ENCODE measurements at places on chromosomes 2 and 18.
A peak's percentile ranks its signal among the peaks of the same experiment; 100 is the strongest.

- no peak for DNase-seq
Observed at GRCh38 chr18:22470248-22471235, 52.8 kb upstream of the CTAGE1 start.

GRCh38 chr2:44351676-44352075 is 9.6 kb downstream of the PREPL start:
- no peak for DNase-seq

DNA sequence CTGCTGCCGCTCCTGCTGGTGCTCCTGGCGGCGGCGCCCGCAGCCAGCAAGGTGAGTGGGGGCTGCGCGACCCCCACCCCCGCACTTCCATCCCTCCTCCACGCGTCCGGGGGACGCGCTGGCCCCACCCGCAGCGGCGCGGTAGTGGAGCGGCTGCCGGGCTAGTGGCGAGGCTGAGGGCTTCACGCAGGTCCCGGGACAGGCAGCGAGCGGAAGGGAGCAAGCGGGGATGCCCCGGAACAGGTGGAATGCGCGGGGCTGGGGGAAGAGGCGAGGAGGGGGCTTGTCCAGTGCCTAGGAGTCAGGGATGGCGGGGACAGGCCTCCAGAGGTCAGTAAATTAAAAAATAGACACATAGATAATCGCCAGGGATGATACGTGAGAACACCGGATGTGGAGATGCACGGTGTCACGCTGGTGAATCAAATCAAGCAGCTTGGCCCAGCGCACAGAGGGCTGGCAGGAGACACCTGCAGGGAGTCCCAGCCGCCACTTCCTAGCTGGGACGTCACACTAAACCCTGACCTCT is 403 bp downstream of the COL4A3 start:
- no peak for DNase-seq

DNA sequence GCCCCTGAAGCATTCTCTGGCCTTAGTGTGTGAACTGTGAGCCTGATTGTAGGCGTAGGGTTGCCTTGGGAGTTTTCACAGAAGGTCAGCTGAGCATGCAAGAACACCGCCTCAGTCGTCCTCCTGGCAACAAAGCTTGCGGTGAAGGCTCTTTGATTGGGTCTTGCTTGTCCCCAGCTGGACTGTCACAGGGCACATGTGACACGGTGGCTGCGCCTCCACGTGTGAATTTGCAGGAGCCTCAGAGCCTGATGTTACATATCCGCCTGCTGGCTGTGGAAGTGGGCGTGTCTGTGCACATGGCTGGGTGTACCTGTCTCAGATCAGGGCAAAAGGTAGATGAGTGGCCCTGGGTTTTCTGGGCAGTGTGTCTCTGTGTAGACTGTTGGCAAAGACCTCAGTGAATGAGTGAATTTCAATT is 228.7 kb downstream of the HAUS1 start:
- DNase-seq: no peak

GRCh38 chr2:207746131-207746530 is 23.6 kb downstream of the FZD5 start:
- DNase-seq: no peak

DNA sequence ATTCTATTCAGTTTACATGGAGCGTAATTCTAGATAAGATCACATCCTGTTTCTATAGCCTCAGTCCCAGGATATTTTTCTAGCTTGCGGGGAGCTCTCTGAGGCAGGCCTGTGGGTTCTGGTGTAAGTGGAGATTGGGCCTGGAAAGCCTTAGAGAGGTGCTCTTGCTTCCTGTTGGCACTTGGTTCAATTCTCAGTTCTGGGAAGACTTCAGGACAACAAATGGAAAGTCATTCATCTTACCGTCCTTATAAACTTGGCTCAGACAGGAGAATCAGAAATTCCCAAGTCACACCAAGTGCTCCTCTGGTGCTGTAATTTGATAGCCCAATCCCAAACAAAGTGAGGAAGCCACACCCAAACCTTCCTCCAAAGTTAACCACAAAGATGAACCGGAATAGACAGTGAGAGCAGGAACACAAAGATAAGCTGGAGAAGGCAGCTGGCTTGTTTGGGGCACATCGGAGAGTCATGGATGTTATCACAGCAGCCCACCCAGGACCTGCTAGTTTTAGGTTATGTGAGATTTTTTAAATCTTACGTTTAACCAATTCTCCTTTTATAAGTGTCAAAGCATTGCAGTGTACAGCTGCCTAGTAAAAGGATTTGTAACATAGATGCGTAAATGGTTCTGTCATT is 144.3 kb upstream of the MAP3K20 start:
- no peak for DNase-seq

- DNase-seq: no peak
Observed at GRCh38 chr2:43034242-43034619, 192.2 kb downstream of the ZFP36L2 start.

- no peak for DNase-seq
Observed at GRCh38 chr2:88933980-88934379, 242.5 kb downstream of the RPIA start.

GRCh38 chr2:70514612-70515055 is 39.0 kb downstream of the TGFA start:
- DNase-seq: no peak

DNA sequence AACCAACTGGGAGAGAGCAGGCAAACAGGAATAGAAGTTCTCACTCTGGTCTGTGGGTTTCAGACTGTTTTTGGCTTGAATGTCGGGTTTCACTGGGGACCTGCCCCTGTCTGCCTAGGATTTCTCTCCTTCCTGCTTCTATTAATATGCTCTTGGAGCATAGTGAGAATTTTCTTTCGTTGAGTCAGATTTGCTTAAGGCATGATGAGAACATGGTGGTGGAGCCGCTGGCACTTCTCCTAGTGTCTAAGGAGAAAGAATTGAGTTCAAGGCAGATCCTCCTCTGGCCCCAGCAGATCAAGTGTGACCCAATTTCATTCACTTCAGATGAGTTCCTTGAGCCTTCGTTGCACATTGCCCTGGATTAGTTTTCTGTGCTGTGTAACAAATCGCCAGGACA is 103.9 kb upstream of the HS6ST1 start:
- no peak for DNase-seq

DNA sequence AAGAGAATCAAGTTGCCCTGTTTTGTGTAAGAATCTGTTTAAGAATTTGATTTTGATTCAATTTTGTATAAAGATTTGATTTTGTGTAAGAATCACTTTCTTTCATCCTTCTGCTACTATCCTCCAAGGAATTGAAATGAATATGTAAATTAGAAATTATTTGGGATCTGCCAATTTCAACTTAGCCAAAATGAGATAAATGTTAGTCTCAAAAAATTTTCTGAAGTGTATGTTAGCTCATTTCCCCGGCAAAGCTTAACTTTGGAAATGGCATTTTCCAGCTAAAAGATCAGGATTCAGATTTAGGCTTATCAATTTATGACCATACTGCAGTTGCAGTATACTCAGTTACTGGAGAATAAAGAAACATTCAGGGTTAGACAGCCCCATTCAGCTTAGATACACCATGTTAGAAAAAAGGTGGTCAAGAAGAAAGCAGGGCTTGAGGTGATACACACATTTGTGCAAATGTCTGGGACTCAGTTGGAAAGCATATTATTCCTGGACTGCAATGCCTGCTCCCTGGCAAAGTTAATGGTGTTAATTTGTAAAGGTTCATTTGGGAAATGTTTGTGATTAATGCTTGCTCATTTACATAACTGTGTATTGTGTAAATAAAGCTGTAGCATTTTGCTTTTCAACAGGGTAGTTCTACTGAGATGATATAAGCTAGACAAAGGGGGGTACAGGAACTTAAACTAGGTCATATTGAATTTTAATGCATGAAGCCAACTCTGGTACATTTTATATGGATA is 247.8 kb upstream of the SESTD1 start:
- no peak for DNase-seq

- DNase-seq: no peak
Observed at GRCh38 chr2:107589079-107589491, 237.6 kb upstream of the RGPD4 start.

DNA sequence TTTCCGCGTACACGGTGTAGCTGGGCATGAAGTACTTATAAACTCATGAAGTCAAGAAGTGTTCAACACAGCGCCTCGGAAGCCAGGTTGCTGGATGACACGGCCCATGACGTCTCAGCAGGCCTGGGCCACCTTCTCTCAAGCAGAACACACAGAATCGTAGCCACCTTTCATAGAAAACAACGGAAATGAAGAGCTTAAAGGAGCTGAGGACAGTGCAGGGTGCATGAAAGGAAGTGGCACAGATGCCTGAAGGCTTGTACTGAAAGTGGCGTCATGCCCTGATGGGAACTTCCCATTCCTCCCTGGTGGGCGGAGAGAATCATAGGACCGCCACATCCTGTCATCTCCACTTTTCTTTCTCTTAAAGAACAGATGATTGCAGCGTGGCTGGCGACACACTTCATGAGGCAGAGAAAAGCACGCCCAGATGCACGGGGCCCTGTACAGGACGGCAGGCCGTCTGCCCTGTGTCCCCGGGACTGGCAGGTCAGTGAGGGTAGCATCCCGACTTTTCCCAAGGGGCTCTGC is 31.1 kb downstream of the HDAC4 start:
- no peak for DNase-seq

GRCh38 chr2:134668821-134669220 is 50.0 kb downstream of the TMEM163 start:
- DNase-seq: no peak

GRCh38 chr2:239344857-239345216 is 56.0 kb downstream of the HDAC4 start:
- no peak for DNase-seq

GRCh38 chr2:25338401-25338800 is 3.3 kb downstream of the DNMT3A start:
- DNase-seq: no peak

GRCh38 chr2:158024288-158024898 is 77.3 kb upstream of the UPP2 start:
- peak; percentile 21 for DNase-seq

DNA sequence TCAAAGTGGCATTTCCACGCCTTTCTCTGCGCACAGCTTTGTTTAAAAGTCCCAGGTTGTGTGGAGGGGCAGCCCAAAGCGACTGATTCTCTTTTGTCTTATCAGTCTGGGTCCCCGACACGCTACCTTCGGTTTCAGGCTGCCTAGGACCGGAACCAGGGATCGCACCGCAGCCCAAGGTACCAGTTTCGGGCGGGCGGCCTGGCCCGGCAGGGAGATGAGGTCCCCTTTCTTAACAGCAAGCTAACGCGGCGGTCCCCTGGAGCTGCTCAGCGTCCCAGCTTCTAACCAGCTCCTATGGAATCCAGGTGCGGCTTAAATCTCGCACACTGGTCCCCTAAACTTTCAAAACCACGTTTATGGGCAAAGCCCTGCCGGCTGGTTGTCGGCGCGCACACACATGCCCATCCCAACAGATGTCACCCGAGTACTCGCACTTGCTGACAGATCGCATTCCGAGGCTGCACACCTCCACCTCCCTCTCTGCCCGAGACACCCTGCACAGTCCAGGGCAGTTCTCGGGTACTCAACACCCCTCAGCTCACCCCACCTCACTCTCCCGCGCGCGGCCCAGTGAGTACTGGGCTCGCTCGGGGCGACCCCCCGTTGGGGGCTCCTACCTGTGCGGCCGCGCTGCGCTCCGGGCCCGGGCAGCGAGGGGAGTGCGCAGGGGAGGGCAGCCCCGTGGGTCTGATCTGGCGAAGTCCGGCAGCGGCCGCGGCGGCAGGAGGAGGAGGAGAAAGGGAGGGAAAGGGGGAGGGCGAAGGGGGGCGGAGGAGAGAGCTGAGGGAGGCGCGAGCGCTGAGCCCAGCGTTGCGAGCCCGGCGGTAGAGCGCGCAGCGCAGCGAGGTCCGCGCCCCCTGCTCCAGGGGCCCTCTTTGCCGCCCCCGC is at the start of gene EFEMP1:
Gene EFEMP1, minus strand, starts transcription at position 692 of the 891 bp plus-strand sequence. CDS start 1,342 bp downstream, outside the sequence.
- DNase-seq: no peak

DNA sequence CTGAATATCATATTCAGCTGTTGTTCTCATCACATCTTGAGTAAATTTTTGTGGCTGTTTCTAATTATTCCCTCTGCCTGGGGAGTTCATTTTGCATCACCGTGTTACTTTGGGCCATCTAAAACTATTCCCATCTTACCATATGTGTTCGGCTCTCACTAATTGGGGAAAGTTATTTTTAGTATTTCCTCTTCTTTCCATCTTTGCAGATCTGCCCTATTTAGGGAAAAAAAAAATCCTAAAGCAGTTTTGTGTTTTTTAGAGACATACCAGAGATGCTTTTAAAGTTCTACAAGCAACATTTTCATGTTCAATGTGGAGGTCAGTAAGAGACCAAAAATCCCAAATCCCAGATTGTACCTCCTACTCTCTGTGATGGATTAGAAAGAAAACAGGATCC is 111.3 kb upstream of the NDUFV2 start:
- DNase-seq: no peak

GRCh38 chr2:187783446-187783845 is 229.2 kb upstream of the TFPI start:
- no peak for DNase-seq

DNA sequence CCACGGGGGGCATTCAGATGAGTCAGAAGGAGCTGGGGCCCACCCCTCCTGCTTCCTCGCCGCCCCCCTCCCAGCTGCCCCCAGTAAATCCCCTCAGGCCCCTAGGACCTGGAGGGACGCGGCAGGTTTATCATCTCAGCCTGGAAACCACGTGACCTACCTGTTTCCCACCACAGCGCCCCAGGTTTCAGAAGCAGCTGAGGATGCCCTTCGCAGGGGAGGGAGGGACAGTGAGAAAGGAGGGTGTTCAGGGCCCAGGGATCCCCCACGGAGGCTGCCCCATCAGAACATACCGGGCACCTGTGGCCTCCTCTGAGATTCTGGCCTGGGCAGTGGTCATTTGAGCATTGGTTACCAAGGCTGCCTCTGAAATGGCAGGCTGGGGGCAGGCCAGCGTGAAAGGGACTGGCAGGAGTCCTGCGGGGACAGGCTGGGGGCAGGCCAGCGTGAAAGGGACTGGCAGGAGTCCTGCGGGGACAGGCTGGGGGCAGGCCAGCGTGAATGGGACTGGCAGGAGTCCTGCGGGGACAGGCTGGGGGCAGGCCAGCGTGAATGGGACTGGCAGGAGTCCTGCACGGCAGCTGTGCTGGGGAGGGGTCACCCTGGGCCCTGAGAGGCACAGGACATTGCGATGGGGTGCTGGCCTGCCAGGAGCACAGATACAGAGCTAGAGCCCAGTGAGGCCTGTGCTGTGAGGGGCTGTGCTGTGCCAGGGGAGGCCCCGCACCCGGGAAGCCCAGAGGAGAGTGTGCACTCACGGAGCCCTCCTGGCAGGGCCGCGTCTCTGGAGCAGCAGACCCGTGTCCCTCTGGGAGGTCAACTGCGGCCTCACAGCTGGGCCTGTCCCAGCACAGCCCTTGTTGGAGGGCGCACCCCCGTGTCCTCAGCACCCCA is 1.6 kb downstream of the NEU4 start:
- no peak for DNase-seq

GRCh38 chr18:51211552-51211951 is 14.1 kb upstream of the MEX3C start:
- DNase-seq: no peak

DNA sequence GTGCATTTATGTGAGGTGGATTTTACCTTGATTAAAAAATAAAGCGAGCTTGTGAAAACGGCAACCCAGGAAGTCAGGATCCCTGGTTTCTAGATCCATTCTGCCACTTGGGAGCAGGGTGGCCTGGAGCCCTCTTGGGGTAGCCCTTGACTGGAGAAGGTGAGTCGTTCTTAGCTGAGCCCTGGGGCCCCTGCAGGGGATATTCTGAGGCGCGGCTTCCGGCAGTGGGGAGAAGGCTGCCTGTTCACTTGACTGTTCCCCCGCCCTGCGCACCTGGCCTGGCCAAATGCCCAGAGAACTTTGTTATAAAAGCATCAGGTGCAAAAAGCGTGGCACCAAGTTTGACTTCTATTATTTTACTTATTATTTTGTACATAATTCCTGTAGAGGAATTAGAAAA is 221.9 kb downstream of the DYSF start:
- DNase-seq: no peak

- no peak for DNase-seq
Observed at GRCh38 chr2:102764083-102764482, 2.3 kb downstream of the TMEM182 start.
